ENCODE measurements at places on chromosomes 12 and 14.

DNA sequence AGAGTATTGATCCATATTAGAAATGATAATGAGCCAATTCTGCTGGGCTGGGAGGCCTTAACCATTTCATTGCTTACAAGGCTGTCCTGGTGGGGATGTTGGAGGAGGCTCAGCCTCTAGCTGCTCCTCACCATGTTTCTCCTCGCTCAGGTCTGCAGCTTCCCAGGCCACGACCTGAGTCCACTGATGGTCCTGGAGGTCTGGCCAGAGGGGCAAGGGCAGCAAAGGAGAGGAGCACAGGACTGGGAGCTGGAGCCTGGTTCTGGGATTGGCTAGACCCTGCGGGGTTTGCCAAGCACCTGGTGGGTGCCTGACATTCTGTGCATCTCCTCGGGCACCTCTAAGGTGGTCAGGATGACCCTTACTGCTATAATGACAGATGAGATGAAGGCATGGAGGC is 92.6 kb downstream of the KIF26A start:
- no peaks in the 10 kb centered on the region for H3K36me3 ChIP-seq
- no peak overlapping the region for H3K27ac ChIP-seq
- H3K4me3 ChIP-seq, result no peak overlapping the region
- no peaks in the 10 kb centered on the region for H3K27me3 ChIP-seq

- DNase-seq, result no peak
- no peaks in the 10 kb centered on the region for H3K4me1 ChIP-seq
- no peak overlapping the region for H3K4me3 ChIP-seq
- no peaks in the 10 kb centered on the region for H3K36me3 ChIP-seq
These were observed 37.7 kb downstream of the AREL1 start for GRCh38 chr14:74675219-74675618.

- no peaks in the 10 kb centered on the region for H3K27me3 ChIP-seq
- no peaks in the 10 kb centered on the region for H3K36me3 ChIP-seq
- H3K4me3 ChIP-seq, result no peak overlapping the region
- H3K27ac ChIP-seq, result no peak overlapping the region
- H3K4me1 ChIP-seq, result no peaks in the 10 kb centered on the region
- no peak for DNase-seq
These were observed 27.2 kb upstream of the PTPRB start for GRCh38 chr12:70664465-70664881.

- no peaks in the 10 kb centered on the region for H3K36me3 ChIP-seq
- no peak for DNase-seq
- no peak overlapping the region for H3K27ac ChIP-seq
- no peaks in the 10 kb centered on the region for H3K27me3 ChIP-seq
These were observed 163.0 kb upstream of the SSTR1 start for GRCh38 chr14:38044710-38045109.

GRCh38 chr12:19652386-19652785 is 213.1 kb downstream of the AEBP2 start:
- no peaks in the 10 kb centered on the region for H3K4me1 ChIP-seq
- no peak for DNase-seq
- no peak overlapping the region for H3K4me3 ChIP-seq
- no peaks in the 10 kb centered on the region for H3K27me3 ChIP-seq
- H3K27ac ChIP-seq, result no peak overlapping the region

DNA sequence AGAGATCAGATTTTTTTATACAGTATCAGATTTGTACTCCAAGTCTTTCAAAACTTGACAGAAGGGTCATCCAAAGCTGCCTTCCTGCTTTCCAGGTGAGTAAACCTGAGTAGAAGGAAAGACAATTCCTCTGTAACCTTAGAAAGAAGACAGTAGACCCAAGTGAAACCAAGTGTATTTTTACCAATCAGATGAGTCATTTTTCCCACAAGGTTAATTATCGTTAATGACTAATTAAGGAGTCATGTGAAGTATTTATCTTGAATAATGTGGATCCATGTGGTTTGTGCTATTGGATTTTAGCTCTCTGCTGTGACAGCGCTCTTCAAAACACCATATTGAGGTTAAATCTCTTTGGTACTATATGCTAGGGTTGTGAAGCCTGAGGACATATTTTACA is 74.0 kb upstream of the PELI2 start:
- H3K4me1 ChIP-seq, result no peaks in the 10 kb centered on the region
- no peak for DNase-seq
- H3K27ac ChIP-seq, result no peak overlapping the region
- no peaks in the 10 kb centered on the region for H3K27me3 ChIP-seq
- no peaks in the 10 kb centered on the region for H3K36me3 ChIP-seq

GRCh38 chr12:54374562-54375258 is 9.8 kb downstream of the ZNF385A start:
- no peak overlapping the region for H3K4me3 ChIP-seq
- no peaks in the 10 kb centered on the region for H3K36me3 ChIP-seq
- DNase-seq, result no peak
- H3K27me3 ChIP-seq, result no peaks in the 10 kb centered on the region

DNA sequence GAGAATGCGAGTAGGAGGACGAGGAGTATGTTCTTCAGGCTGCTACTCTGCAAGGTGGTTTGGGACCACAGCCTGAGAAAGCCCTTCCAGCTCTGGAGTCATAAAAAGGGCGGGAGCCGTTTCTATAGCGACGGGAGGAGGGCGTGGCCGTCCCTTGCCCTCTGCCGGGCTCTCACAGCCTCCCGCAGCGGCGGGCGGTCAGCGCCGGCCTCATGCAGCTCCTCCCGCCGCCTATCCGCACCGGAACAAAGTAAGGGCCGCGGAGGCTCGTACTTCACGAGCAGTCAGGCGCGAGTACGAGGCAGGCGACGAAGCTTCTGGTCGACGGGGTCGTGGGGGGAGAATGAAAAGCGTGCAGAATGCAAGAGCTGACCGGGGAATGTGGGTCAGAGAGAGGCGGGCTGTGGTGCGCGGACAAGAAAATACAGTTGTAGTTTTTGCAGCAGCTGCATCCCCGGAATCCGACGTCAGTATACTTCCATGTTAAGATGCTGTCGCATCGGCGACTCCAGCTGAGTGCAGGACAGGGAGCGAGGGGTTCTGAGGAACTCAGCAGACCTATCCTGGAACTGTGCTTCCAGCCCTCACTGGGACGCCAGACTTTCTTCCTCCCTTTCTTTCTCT is at the start of gene DYRK4:
DYRK4 (plus strand) TSS at position 175 of the 624 bp plus-strand sequence; CDS start at position 213, 38 bp downstream.
- no peaks in the 10 kb centered on the region for H3K4me1 ChIP-seq
- no peak within 1 kb of the TSS for H3K27ac ChIP-seq
- no peaks in the 10 kb centered on the region for H3K36me3 ChIP-seq

DNA sequence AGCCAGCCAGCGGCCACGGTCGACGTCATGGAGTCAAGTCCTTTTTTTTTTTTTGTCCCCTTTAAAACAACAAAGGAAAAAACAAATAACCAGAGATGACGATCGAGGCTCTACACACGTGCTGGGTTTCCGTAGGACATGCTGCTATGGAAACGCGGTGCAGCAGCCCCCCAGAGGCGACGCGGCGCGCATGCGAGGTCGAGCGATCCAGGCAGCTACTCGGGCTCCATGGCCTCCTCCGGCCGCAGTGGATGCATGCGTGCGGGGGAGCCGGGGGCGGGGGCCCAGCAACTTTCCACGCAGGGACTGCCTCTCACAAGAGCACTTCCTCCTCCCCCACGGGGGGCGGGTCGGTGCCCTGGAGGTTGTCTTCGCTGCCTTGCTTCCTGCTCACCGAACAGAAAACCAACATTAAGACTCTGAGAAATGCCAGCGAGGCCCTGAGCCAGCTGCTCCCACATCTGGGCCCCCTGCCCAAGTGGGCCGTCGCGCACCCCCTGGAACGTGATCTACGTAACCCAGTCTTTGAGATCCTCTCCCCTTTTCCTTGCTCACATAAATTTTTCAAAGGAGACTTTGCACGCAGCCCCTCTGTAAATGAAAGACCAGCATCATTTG is 30.7 kb downstream of the P2RX4 start:
- no peaks in the 10 kb centered on the region for H3K27me3 ChIP-seq
- peak; percentile 93 for DNase-seq
- H3K36me3 ChIP-seq, result no peaks in the 10 kb centered on the region

DNA sequence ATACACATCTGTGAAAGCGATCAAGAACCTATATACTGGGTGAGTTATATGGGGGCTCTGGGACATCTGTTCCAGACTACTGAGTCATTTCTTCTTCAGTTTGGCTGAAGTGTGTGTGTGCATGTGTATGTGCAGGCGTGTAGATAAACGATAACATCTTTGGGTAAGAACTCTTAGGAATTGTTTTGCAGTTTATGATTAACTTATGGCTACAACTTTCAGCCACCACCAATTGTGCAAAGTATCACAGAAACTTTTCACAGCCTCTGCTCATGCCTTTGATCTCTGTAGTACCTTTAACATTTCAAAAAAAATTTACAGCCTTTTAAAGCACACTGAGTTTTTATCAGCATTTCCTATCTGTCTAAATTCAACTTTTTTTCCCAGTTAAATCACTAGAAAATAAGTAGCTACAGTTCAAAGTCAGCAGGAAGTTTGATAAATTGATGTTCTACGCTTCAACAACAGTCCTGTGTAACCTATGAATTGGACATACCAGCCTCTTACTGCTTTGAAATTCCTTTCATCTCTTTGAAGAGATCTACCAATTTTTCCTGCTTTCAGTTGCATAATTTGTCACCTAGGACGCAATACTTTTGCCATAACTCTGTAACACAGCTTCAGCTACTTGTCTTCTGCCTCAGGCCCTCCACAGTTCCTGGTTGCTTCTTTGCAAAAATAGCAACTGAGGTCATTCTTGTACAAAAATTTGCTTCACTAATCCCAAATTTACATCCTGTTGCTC is 43.0 kb downstream of the PPM1H start:
- no peaks in the 10 kb centered on the region for H3K36me3 ChIP-seq
- no peak overlapping the region for H3K27ac ChIP-seq
- no peak for DNase-seq
- no peaks in the 10 kb centered on the region for H3K4me1 ChIP-seq

DNA sequence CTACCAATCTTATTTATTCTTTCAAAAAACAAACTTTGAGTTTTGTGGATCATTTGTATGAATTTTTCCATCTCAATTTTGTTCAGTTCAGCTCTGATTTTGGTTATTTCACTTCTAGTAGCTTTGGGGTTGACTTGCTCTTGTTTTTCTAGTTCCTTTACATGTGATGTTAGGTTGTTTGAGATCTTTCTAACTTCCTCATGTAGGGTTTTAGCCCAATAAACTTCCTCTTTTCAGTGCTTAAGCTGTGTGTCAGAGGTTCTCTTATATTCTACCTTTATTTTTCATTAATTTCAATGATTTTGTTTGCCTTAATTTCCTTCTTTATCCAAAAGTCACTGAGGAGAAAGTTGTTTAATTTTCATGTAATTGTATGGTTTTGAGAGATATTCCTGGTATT is 860.4 kb upstream of the FBXO33 start:
- DNase-seq, result no peak
- no peak overlapping the region for H3K27ac ChIP-seq
- H3K4me3 ChIP-seq, result no peak overlapping the region
- H3K4me1 ChIP-seq, result no peaks in the 10 kb centered on the region

GRCh38 chr12:68455691-68456345 is 123.7 kb upstream of the MDM1 start:
- H3K27ac ChIP-seq, result no peak overlapping the region
- H3K4me1 ChIP-seq, result peaks cover 6% of the 10 kb centered on the region
- H3K36me3 ChIP-seq, result no peaks in the 10 kb centered on the region

DNA sequence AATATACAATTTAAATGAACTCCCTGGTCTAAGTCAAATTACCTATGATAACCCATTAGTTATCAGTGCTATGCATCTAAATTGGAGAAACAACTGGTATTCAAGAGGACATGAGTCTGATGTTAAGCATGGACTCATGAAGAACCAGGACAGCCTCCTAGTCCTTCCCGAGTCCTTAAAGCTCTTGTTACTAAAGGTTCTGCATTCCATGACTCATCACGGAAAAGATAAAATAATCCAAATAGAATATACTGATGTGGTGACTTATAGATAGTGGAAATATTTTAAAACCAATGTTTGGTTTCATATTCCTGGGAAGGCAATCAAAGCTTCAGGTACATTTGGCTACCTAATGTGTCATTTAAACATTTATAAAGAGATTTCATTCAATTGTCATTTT is 117.2 kb upstream of the PMCH start:
- no peak overlapping the region for H3K4me3 ChIP-seq
- DNase-seq, result no peak
- H3K4me1 ChIP-seq, result no peaks in the 10 kb centered on the region

- H3K4me3 ChIP-seq, result no peak overlapping the region
- no peak for DNase-seq
- no peaks in the 10 kb centered on the region for H3K36me3 ChIP-seq
These were observed 2.8 kb downstream of the PIANP start for GRCh38 chr12:6697584-6698351.

DNA sequence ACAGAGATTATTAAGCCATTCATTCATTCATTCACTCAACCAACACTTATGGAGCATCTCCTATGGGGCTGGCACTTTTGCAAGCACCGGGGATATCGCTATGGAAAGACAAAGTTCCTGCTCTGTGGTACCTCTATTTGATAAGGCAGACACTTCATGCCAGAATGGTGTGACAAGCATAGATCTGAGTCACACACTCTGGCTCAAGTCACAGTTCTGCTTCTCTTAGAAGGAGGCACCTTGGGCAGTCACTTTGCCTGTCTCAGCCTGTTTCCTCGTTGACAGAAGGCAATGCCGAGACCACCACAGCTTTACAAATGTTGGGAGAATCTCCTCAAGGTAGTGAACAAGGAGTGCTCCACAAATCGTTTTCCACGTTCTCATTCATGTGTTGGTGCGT is 205.2 kb downstream of the SLC41A2 start:
- DNase-seq, result no peak
- H3K36me3 ChIP-seq, result no peaks in the 10 kb centered on the region
- H3K27me3 ChIP-seq, result no peaks in the 10 kb centered on the region

DNA sequence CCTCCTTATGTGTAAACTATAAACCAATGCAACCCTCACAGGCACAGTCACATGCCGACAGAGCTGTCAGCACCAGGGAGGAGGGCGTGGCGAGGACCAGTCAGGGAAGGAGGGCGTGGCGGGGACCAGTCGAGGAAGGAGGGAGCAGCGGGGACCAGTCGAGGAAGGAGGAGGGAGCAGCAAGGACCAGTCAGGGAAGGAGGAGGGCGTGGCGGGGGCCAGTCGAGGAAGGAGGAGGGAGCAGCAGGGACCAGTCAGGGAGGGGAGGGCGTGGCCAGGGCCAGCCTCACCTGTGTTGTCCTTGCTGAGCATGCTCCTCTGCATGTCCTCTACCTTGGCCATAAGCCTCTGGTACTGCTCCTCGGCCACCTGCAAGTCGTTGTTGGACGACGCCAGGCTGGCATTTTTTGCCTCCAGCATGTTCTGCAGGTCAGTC is 24.2 kb downstream of the GOLGA3 start:
- H3K36me3 ChIP-seq, result peaks cover 18% of the 10 kb centered on the region
- no peaks in the 10 kb centered on the region for H3K4me1 ChIP-seq
- H3K4me3 ChIP-seq, result no peak overlapping the region
- DNase-seq, result no peak
- H3K27ac ChIP-seq, result no peak overlapping the region
- H3K27me3 ChIP-seq, result no peaks in the 10 kb centered on the region

GRCh38 chr12:103844305-103844704 is 3.3 kb upstream of the NT5DC3 start:
- no peak overlapping the region for H3K4me3 ChIP-seq
- H3K4me1 ChIP-seq, result no peaks in the 10 kb centered on the region
- peak overlapping the region; percentile 19 for H3K27ac ChIP-seq
- no peaks in the 10 kb centered on the region for H3K27me3 ChIP-seq
- DNase-seq, result no peak
